CD4-positive, alpha-beta T cell treated with Interleukin-2 at 100 ng/mL for 4 hours (primary cell): ENCODE measurements at places on chromosomes 6 and 20.

GRCh38 chr6:26322645-26323482, 42.1 kb upstream of the BTN3A2 start:
- DNase-seq = peak; percentile 84

DNA sequence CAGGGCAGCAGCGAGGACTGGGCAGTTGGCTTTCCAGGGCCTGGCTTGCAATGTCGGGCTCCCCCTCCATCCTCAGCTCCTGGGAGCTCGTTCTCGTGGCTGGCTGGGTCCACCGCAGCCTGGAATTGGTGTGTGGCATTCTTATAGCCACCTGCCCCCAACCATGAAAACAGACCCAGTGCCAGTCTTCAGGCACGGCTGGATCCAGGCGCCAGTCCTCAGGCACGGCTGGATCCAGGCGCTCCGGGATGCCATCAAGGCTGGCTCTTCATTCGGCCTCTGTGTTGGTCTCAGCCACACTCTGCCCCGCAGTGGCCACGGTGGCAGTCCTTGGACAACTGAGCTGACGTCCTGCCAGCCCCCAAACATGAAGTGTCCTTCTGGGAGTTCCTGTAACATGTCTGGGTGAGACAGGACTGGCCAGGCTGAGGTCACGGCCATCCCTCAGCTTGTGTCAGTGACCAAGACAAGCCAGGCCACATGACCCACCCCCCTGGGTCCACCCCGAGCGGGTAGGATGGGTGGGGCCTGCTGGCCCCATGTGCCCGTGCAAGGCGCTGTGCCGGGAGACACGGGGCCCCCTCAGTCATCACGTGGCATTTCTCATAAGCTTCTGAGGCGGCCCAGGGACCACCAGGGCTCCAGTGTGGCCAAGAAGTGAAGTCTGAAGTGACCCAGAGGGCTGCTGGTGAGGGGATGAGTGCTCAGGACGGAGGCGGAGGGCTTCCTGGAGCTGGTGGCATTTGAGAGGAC, 99.0 kb downstream of the TAF4 start:
- DNase-seq = no peak

GRCh38 chr20:23257106-23257761, 93.4 kb upstream of the NXT1 start:
- no peak for DNase-seq

DNA sequence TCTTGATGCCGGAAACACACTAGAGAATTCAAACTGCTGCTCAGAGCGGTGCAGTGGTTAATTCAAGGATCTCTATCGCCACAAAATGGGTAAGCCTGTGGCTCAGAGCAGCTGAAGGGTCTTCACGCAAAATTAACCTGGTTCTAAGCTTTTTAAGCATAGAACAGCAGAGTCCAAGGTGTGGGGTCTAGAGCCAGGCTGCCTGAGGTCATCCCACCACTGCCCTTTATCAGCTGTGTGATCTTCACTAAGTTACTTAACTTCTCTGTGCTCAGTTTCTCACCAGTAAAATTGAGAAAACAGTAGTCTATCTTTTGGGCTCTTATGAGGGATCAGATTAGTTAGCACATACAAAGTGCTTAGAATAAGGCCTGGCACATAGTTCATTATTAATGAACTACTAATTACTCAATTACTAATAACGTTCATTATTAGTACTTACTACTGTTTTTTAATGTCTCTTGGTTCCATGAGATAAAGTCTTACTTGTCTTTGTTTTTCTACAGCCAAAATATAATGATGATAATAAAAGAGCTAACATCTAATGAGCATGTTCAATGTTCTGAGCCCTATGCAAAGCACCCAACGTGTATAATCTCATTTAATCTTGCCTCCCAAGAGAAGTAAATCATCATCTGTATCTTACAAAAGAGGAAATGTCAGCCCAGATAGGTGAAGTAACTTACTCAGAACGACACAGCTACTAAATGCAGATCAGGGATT, 92.9 kb downstream of the NFATC2 start:
- DNase-seq = no peak

DNA sequence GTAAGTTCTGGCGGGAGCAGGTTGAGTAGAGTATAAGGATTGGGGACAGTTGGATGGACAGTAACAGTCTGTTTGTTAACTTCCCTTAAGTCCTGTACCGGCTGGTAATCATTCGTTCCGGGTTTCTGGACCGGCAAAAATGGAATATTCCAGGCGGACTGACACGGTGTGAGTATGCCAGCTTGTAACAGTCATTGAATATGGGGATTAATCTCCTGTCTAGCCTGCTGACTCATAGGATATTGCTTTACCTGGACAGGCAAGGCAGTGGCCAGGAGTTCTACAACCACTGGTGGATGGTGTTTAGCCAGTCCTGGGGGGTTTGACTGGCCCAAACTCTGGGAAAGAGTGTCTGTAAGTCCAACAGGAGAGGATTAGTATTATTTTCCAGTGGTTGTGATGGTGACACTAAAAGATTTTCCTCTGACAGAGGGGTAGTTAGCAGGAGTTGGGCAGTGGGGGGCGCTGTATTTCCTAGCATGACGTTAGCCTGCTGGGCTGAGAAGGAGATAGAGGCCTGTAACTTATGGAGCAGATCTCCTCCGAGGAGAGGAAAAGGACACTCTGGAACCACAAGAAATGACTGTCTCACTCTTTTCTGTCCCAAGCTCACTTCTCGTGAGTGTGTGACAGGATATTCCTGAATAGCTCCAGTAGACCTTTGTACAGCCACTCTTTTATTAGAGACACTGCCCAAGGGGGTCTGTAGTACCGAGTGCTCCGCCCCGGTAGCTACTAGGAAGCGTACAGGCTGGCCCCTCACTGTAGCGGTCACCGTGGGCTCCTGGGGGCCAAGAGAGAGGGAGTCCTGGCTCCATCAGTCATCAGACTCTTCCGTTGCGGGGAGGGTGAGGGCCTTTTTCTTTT, 152.2 kb downstream of the TRIM27 start:
- DNase-seq = no peak

DNA sequence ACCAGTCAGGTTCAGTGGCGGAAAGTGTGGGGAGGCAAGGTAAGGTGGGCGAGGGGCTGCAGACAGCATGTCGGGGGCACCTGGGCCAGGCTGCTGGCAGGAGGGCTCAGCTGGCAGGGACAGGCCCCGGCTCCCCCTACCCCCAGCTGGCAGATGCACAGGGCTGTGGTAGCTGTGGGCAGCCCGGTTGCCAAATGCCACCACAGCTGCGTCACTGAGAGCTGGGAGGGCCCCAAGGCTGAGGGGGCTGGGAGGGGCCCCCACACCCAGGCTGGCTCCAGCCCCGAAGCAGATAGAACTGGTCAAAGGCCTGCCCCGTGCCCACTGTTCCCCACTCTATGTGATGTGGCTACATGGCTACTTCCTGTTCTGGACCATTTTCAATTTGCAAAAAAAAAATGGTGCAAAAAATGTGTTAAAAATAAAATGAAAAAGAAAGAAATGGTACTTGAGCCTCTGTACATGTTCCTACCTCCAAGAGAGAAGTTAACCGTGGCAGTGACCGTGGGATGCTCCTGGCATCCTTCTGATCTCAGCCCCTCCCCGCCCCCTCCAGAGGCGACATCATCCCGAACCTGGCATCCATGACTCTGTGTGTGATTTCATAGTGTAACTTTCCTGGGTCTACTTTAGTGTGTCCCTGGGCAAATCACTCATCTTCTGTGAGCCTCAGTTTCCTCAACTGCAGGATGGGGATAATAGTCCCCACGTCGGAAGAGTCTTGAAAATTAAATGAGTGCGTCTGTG, 64.4 kb downstream of the UBE2V1 start:
- DNase-seq = no peak

- DNase-seq = no peak
Observed at GRCh38 chr20:57188576-57189079, 77.8 kb downstream of the BMP7 start.

- no peak for DNase-seq
Observed at GRCh38 chr6:141598487-141598886, 534.2 kb upstream of the GJE1 start.

- DNase-seq = no peak
Observed at GRCh38 chr6:81937296-81937937, 184.9 kb upstream of the TENT5A start.

DNA sequence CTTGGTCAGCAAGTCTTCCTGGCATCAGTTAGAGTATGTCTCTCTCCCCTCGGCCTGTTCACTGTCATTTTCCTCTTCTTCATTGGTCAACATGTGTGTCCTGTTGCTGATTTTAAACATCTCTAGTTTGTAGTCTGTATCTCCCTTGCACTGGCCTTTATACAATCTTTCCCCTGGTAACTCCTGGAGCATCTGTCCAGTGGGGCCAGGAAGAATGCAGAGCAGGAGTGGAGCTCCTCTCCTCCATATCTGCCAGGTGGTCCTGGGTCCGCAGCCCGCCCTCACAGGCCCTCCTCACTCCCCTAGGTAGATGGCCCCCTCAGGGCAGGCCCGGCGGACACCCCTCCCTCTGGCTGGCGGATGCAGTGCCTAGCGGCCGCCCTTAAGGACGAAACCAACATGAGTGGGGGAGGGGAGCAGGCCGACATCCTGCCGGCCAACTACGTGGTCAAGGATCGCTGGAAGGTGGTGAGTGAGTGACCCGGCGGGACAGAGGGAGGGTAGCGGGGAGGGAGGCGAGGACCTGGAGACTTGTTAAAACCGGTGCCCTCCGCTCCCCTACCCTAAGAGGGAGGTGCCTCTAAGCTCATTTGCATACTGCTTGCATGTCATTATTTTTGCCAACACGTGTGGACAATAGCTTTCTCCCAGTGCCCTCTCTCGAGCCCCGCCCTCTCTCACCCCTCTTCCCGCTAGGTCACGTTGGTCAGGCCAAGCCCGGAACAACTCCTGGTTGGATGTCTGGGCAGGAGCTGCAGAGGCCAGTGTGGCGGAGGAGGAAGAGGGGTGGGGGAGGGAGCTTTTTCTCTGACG, 3.2 kb downstream of the TTBK1 start:
- DNase-seq = no peak

- no peak for DNase-seq
Observed at GRCh38 chr6:95240514-95240913, 336.8 kb upstream of the MANEA start.

GRCh38 chr6:74057326-74057725, 361.3 kb downstream of the CD109 start:
- no peak for DNase-seq

DNA sequence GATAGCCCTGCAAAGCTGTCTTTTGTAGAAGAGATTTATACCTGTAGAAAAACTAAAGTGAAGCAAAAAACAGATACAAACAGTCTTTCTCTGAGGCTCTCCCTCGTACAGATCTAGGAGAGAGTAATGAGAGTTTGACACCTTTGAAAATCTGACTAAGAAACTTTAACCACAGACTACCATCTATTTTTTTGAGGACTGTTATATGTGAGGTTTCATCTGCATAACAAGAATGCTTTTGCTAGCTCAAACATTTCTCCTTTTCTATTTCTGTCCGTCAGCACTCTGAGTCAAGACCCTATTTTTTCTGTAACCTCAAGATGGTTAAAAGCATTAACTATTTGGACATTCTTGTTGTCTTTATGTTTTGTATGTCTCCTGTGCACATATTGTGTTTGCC, 193.0 kb downstream of the BTBD3 start:
- no peak for DNase-seq

GRCh38 chr6:33748841-33749240, 2.1 kb upstream of the IP6K3 start:
- DNase-seq = no peak

- DNase-seq = peak; percentile 4
Observed at GRCh38 chr6:133707456-133707855, 181.5 kb upstream of the TCF21 start.
